ENCODE measurements at places on chromosomes 5 and 9.

- no peak for DNase-seq
Observed at GRCh38 chr9:69120380-69121154, 53.5 kb upstream of the TJP2 start.

DNA sequence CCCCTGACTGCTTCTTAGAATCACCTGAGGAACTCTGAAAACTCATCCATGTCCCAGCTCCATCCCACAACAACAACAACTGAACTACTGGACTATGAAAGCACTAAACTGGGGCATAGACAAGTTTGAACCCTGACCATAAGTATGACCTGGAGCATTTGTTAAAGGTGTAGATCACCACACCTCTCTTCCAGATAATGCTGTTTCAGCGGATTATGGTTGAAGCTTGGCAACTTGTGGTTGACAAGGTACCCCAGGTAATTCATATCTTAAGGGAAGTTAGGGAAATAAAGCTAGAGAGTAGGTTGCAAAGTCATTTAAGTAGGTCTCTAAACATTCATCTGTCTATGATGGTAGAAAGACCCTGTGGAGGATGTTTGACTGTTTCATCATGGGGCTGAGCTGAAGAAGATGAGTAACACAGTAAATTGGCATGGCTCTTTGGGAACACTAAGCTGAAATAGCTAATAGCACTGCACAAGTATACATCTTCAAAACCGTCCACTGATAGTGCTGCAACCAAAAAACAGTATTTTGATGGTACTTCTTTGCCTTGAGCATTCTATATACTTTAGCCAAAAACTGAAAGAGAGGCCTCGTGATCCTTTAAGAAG lies 80.2 kb downstream of the TMEM174 start:
- DNase-seq, result no peak

DNA sequence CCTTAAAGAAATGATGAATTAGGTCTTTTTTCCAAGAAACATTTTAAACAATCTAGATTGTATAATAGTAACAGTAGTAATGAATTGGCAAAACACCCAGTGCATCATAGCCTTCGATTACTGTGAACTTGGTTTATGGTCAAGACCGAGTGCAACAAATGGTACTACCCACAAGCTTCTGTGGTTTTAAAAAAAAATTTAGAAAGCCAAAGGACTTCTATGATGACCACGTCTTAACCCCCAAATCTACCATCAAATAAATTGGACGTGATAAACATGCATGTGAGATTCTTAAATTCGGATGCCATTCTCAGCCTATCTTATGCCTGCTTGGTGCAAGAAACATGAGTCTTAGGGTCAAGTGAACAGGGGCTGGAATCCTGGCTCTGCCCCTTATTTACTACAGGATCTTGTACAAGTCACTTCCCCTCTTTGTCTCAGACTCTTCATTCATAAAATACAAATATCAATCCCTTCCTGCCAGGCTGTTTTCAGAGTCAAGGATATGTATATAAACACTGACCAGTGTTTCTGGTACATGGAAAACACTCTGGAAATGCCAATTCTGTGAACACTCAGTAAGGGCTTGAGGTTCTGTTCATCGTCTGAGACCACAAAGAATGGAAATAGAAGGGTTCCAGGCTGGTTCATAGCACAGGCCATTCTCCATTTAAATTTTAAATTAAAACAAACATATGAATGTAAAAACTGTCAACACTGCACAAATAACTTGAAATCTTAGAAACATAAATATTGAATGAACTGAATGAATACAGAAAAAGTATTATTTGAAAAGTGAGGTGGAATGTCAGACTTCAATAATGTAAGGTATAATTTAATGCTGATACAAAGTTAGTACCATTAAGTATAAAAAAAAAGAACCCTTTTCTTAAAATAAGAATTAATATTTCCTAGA lies 107.8 kb downstream of the NR6A1 start:
- DNase-seq, result no peak

DNA sequence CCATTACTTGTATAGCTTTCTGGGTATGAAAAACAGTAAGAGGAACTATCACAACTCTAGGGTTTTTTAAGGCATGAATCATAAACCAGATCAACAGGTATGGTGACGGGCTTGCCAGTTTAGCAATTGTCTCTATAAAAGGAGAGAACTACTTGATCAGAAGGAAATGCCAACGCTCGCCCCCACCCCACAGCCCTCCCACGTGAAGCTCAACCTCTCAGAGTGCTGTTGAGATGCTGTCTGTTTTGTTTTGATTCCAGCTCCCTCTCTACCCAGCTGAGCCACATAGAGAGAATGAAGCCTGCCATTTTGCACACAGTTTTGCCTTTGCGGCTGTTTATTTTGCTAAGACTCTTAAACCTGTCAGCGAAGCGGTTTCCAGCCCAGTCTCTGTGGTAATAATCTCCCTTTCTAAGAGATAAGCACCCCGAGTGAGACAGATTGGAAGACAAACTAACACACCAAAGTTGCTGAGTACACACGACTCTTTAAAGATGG lies 257.9 kb upstream of the ANKRD55 start:
- DNase-seq, result no peak

Measured in GM04504 (cell line).